ENCODE measurements at places on chromosomes 7 and 10.

- no peak for DNase-seq
Measured at GRCh38 chr10:85651497-85651882, 715.1 kb downstream of the GRID1 start.

DNA sequence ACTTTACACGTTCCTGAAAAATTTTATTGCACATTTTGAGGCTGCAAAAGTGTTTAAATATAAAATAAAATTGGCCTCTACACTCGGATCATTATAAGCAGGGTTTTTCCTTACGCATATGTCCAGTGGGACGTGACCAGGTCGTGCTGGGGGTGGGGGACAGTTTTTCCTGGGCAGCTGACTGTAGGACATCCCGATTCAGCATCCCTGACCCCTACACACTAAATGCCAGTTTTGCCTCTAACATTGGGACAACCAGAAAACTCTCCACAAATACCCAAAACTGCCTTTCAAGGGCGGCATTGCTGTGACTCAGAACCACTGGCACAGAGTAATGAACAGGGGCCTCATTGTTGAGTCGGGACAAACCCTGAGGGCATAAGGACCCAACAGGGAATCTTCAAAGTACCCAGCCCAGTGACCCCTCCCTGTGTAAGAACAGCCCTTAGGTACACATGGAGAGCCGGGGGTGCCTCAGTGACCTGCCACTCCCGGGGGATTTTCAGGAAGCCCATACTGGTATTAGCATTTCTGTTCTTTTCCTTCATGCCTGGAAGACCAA lies 170.6 kb downstream of the ARHGAP21 start:
- DNase-seq: no peak

DNA sequence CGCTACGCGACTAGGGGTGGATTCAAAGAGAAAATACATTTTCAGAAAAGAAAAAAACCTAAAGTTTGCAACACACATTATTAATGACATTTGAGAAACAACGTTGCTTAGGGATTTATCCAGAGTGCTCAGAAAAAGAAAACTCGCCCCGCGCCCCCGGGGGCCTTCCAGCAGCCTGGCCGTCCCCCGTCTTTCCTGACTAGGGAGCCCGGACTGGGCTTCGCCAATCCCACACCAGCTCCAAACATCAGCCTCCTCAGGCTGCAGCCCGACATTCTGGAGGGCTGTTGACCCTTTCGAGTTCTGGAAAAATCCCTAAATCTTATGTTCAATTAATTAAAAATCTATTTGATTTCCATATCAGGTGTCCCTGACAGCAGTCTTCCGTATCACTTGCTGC lies 48.6 kb downstream of the CLEC2L start:
- no peak for DNase-seq

GRCh38 chr7:87833130-87833529 lies 43.0 kb downstream of the SLC25A40 start:
- no peak for DNase-seq

DNA sequence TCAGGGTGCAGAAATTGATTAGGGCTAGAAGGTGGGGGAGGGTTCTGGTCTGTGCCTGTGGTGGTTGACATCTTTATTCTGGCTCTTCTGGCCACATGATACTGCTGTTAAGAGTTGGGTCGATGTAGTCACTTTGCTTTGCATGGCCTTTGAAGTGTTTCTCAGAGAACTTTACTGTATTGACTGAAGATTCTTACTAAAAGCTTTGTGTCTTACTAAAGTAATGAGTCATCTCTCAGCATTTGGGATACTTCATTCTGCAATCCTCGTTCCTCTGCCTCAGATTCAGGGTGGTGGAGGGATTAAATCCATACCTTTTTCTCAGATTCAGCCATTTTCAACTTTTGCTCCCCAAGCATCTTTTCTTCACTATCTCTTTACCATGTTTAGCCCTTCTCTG lies 38.6 kb downstream of the STEAP4 start:
- DNase-seq: no peak

- DNase-seq: no peak
Measured at GRCh38 chr10:132677096-132677472, 108.9 kb downstream of the NKX6-2 start.

DNA sequence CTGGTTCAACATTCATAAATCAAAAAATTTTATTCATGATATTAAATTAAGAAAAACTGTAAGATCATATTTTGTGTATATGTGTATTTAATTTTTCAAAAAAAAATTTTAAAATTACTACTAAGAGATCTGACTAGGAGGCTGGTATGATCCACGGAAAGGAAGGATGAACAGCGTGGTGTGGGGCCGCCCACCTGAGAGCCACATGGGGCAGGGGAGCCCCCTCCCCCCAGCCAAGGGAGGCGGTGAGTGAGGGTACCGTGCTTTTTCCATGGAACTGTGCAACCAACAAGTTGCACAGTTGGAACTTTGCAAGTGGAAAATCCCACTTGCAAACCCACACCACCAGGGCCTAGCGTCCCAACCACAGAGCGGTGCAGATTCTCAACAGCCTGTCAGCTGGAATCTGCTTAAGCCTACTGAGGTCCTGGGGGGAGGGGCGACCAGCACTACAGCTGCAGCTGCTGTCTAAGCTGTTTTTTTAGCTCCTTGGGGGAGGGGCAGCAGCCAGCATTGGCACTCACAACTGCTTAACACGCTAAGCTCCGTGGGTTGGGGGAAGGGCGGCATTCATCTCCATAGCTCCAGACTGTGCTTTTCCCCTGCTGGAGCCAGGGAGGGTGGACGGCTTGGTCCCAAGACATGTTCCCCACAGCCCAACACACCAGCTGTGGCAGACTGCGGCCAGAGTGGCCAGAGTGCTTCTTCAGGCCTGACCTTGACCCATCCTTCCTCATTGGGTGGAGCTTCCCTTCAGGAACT lies 94.2 kb upstream of the IGFBP3 start:
- no peak for DNase-seq

- DNase-seq: no peak
Measured at GRCh38 chr7:89914711-89915110, 239.6 kb upstream of the STEAP1 start.
